Mucosa of gallbladder (tissue), 1 donor: ENCODE measurements at places on chromosomes 7 and 10. TPM values are rescaled to one million over a fixed set of nuclear protein-coding genes. Genes with fewer than 3 reads are reported as not detected.

DNA sequence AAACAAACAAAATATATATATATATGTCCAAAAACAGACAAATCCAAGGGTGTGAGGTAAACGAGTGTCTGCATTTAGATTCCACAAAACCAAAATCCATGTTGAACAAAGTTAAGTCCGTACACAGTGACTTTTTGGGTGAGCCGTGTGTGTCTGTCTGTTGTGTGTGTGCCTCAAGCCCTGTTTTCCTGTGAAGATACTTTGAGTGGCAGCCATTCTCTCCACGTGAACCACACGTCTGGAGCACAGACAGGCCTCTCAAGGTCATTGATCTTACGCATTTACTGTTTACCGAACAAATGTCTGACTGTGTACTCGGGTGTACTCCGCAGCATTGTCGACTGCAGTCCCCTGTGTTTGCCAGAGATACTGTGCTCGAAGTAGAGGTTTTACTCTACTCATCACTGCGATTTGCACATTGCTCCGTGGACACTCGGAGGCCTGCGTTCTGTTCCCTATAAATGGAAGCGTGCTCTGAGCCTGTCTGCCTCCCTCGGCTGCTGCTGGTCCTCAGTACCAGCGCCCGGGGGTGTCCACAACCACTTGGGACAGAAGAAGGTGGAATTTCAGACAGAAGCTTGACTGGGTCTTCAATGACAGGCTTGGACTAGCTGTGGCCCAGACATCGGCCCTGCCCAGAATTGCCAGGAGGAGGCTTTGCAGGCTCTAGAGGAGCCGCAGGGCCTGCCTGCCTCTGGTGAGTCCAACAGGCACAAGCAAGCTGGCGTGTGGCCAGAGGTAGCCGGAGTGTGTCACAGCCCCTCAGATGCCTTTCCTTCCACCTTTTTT lies 22.1 kb downstream of the CYP17A1 start:
- DNase-seq = peak; percentile 52

- no peak for DNase-seq
Measured at GRCh38 chr10:128612195-128612594, 486.0 kb upstream of the MKI67 start.

DNA sequence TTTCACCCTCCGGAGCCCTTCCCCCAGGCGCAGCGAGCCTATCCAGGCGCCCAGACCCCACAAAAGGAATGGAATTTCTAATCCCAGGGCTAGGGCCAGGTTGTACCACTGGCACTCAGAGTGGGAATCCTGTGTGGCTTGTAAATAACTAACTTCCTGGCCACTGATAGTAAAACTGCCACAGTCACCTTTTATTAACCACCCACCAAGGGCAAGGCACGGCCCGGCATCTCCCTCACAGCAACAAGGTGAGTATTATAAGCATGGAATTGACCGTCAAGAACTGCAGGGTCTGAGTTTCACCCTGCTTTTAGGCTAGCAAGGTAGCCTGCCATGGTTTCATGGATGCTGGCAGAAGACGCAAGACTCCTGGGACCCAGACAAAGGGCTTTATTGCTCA lies 51.1 kb downstream of the SPOCK2 start:
- no peak for DNase-seq

DNA sequence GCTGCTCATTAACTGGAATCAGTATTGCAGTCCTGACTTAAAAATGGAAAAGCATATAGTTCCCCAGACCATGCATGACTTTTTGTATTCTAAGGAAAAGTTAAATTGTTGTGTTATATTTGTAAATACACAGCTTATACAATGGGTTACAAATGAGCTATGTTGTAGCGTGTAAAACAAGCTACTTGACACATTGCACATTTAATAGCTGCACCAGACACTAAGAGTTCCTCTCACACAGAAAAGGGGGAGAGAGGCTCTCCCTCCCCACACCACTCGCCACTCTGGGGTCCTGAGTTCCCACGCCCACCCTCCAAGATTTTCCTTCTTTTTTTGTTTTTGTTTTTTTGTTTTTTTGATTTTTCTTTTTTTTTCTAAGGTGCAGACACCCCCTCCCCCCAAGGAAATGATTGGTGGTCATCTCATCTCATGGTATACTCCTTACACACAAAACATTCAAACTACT lies 6.3 kb downstream of the KLF6 start:
- no peak for DNase-seq

DNA sequence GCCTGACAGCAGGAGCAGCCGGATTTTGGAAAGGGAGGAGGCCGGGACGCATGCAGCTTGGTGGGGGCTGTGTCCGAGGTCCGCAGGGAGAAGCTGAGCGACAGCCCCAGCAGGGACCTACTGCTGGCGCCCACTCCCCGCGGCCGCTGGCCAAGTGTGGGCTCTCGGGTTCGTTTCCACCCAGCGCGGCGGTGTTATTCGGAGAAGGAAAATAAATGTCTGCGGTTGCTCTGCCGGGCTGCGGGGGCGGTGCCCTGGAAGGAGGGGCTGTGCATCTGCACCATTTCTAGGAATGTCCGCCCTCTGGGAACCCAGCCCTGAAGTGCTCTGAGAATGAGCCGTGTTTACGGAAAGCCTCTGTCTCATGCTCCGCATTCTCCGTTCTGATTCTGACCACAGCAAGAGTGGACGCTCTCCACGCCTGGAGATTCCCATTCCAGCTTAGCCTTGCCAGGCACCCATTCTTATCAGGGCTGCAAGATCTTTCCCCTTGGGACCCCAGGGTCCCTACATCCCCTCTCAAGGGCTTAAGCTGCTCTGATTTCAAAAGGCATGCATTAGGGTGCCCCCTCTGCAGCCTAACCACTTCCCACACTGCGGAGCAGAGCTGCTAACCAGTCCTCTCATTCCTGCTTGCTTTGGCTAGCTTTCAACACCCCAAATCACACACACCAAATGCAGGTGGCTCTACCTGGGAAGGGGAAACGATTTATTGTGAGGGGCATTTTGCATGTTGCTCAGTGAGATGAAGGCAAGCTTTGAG lies 256.6 kb upstream of the GLI3 start:
- peak; percentile 73 for DNase-seq

- DNase-seq = no peak
Measured at GRCh38 chr10:128295003-128295402, 168.8 kb upstream of the MKI67 start.

GRCh38 chr7:142603870-142604448 lies 145.3 kb upstream of the PRSS1 start:
- DNase-seq = peak; percentile 45

DNA sequence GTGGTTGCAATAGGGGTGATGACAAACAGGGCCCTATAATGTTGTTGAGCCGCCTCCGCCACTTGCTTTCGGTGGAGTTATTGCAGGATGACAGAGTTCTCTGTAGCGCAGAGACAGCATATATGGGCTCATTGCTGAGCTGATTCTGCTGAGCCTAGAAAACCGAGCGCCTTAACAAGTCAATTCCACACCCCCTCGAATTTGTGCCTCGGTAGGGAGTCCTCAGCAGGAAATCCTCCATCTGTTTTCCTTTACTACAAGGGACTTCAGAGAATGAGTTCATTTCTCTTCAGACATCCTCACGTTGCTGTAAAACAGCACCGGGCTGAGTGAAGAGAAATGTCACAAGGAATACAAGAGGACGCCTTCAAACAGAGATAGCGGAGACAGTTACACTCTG lies 90.7 kb upstream of the KIAA1217 start:
- DNase-seq = no peak

- peak; percentile 63 for DNase-seq
Measured at GRCh38 chr10:111113961-111114757, 37.3 kb downstream of the ADRA2A start.

DNA sequence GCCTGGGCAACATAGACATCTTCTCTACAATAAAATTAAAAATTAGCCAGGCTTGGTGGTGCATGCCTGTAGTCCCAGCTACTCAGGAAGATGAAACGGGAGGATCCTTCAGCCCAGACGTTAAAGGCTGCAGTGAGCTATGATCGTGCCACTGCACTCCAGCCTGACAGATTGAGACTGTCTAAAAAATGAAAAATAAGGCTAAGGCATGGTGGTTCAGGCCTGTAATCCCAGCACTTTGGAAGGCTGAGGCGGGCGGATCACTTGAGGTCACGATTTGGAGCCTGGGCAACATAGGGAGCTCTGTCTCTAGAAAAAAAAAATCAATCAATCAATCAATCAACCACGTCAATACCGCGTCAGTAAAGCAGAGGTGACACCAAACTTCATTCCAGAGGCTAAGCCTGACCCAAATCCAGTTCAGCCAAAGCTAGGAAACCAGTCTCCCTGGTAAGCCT lies 31.1 kb downstream of the MRPS24 start:
- no peak for DNase-seq

DNA sequence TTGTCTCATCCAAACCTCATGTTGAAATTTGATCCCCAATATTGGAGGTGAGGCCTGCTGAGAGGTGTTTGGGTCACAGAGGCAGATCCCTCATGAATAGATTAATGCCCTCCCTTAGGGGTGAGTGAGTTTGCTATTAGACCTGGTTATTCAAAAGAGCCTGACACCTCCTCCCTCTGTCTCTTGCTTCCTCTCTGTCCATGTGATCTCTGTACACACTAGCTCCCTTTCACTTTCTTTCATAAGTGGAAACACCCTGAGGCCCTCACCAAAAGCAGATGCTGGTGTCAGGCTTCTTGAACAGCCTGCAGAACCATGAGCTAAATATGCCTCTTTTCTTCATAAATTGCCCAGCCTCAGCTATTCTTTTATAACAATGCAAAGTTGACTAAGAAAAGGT lies 447.1 kb downstream of the MDFIC start:
- no peak for DNase-seq

GRCh38 chr7:91628742-91629141 lies 251.8 kb downstream of the MTERF1 start:
- no peak for DNase-seq

Gene TLL2
- 6.7 TPM for total RNA-seq

Gene HYAL4
- total RNA-seq = not detected

Gene NRCAM
- 38.2 TPM for total RNA-seq

Gene AGBL3
- total RNA-seq = 4.1 TPM

Gene UCN3
- 0.58 TPM for total RNA-seq
